ENCODE measurements at places on chromosomes 12 and 14. TPM values are rescaled to one million over a fixed set of nuclear protein-coding genes. Genes with fewer than 3 reads are reported as not detected.
A peak's percentile ranks its signal among the peaks of the same experiment; 100 is the strongest.

DNA sequence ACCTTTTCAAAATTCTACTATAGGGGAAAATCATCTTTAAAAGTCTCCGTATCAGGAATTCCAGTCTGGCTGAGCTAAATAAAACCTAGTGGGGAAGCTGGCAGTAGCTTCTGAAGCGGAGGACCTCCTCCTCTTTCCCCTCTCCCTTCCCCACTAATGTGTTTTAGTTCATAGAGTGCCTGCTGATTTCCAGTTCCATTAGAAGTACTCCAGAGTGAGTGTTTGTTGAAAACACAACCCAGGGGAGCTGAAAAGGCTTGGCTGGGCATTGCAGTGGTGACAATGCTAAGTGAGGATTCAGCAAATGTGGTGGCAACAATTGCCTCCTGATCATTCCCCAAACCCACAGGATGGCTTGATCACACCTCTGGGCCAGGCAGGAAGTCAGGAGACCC is 144.2 kb upstream of the FRMD6 start:
- DNase-seq, result no peak
- H3K4me1 ChIP-seq, result no peaks in the 10 kb centered on the region
- no peak overlapping the region for H3K4me3 ChIP-seq
- no peaks in the 10 kb centered on the region for H3K36me3 ChIP-seq

DNA sequence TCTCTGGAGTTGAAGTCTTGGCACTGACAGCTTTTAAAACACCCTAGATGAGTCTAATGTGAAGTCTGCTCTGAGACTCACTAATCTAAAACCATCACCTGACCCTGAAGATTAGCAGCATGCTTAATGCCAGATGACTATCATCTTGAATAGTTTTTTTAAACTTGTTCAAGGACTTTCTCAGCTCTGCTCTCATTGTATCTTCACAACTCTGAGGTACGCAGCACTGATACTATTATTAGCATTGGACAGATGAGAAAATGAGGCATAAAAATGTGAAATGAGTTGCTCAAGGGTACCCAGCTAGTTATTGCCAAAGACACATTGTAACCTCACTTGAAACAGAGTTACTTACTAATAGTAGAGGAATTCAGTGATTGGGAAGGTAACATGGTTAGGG is 4.8 kb downstream of the SLC38A1 start:
- DNase-seq, result no peak
- H3K4me1 ChIP-seq, result peaks cover 5% of the 10 kb centered on the region
- H3K27ac ChIP-seq, result no peak overlapping the region
- peaks cover 17% of the 10 kb centered on the region for H3K27me3 ChIP-seq
- no peaks in the 10 kb centered on the region for H3K36me3 ChIP-seq
- no peak overlapping the region for H3K4me3 ChIP-seq

GRCh38 chr12:54749191-54749818 is 101.1 kb upstream of the DCD start:
- H3K4me1 ChIP-seq, result no peaks in the 10 kb centered on the region
- no peaks in the 10 kb centered on the region for H3K27me3 ChIP-seq
- peak; percentile 57 for DNase-seq

DNA sequence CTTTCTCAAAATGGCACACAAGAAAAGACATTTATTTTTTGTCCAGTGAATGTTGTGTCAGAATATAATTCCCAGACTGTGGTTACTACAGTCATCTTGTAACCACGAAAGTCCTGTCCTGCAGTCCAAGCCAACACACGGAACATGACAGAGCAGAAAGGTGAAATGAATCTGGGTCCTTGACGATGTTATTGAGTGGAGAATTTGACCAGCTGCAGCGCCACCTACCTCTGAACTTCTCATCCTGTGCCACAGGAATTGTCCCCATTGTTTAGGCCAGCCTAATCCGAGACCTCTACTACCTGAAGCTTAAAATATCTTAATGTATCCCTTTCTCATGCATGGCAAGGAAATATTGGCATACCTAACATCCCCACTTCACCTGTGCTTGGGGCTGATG is 64.1 kb upstream of the OTX2 start:
- no peaks in the 10 kb centered on the region for H3K4me1 ChIP-seq
- no peak overlapping the region for H3K27ac ChIP-seq
- no peaks in the 10 kb centered on the region for H3K36me3 ChIP-seq
- H3K4me3 ChIP-seq, result no peak overlapping the region
- peak; percentile 53 for DNase-seq

DNA sequence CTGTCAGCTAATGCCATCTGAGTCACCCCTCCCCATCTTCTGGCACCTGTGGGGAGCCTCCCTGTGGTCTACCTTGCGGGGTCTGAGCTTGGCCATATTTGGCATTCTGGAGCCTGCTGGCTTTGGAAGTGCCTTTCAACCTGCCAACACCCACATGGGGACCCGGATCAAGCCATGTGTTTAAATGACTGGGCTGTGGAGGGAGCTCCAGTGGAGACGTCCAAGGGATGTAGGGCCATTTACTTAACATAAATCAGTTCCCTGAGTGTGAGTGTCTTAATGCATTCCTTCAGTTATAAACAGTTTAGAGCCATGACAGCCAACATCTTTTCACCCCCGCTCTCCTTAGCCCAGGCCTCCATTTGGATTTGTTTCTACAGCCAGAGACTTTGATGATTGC is 22.0 kb downstream of the CACNA1C start:
- no peak for DNase-seq
- no peak overlapping the region for H3K27ac ChIP-seq
- no peaks in the 10 kb centered on the region for H3K27me3 ChIP-seq
- no peaks in the 10 kb centered on the region for H3K36me3 ChIP-seq
- H3K4me1 ChIP-seq, result no peaks in the 10 kb centered on the region

- H3K4me1 ChIP-seq, result no peaks in the 10 kb centered on the region
- no peak overlapping the region for H3K27ac ChIP-seq
- H3K27me3 ChIP-seq, result no peaks in the 10 kb centered on the region
- H3K36me3 ChIP-seq, result no peaks in the 10 kb centered on the region
- no peak overlapping the region for H3K4me3 ChIP-seq
- no peak for DNase-seq
Observed at GRCh38 chr12:127170226-127171180, 1096.5 kb upstream of the TMEM132C start.

DNA sequence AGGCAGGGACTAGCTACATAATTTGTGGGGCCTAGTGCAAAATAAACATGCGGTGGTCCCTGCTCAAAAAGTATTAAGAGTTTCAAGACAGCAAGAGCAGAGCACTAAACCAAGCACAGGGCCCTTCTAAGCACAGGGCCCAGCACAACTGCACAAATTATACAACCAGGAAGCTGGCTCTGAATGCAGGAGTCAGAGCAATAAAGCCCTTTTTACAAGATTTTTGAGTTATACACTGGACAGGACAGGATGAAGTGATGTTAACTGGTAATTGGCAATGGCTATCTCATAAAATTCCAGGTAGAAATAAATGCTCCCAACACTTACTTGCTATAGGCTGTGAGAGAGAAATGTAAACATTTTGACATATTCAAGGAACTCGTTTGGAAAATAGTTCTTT is 86.2 kb upstream of the GPHB5 start:
- H3K27ac ChIP-seq, result no peak overlapping the region
- DNase-seq, result no peak
- H3K4me3 ChIP-seq, result no peak overlapping the region
- peaks cover 2% of the 10 kb centered on the region for H3K36me3 ChIP-seq

DNA sequence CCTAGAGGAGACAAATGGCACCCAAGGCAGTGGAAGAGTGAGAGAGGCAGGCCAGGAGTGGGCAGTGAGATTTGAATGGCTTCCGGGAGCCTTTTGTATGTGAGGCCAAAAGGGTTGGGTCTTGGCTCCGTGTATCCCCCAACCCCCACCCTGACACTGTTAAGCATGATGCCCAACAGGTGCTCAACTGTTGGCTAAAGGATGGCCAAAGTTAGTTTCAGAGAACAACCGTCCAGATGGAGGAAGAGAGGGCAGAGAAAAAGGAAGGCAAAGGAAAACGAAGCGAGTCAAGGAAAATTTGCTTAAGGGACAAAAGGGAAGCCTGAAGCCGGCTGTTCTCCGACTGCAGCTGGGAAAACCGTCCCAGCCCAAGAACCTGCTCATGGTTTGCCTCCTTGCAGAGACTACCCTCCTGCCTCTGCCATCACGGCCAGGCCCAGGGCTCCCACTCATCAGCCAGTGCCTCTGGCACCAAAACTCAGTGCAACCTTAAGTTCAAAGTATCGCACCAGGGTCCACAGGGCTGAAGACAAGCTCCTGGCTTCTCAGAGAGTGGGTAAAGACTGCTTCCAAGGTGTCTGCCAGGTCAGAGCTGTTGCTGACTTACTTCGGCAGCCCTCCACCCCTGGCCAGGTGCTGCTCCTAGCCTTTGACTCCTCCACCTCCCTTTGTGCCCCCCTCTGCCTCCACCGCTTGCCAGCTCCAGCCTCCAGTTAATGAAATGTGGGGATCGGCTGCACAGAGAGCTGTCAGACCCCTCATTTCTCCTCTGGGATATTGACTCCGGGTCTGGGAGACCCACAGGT is 4.2 kb upstream of the C1QL4 start:
- no peak overlapping the region for H3K4me3 ChIP-seq
- DNase-seq, result peak; percentile 16
- no peak overlapping the region for H3K27ac ChIP-seq
- H3K36me3 ChIP-seq, result no peaks in the 10 kb centered on the region

DNA sequence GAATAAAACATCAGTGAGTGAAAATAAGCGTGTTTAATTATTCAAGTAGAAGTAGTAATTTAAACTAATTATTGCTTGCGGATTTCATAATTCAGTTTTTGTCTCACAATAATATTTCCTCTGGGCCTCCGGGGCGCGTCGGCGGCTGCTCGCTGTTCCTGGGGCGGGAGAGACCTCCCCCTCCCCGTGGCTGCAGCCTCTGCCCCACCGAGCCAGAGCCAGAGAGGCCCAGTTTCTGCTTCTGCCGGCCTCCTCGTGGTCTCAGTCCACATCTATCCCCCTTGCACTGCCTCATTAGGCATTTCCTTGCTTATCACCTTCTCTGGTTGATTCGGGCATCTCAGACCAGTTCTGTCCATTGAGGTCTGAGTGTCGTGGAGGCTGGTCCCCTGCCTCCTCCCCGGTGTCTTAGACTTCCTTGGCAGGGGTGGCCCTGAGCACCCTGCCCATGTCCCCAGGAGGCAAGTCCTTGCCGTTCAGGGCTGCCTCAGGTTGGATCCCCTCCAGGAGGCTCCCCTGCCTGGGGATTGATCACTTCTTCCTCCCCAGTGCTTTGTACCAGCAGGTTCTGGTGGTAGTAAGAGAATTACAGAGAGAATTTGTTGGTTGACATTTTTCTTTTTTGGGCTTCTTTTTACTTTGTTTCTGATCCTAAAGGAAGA is 78.0 kb downstream of the SLC25A47 start:
- DNase-seq, result no peak
- no peak overlapping the region for H3K4me3 ChIP-seq
- H3K27ac ChIP-seq, result no peak overlapping the region
- peaks cover 3% of the 10 kb centered on the region for H3K4me1 ChIP-seq

GRCh38 chr14:72254937-72255472 is 322.8 kb downstream of the RGS6 start:
- no peaks in the 10 kb centered on the region for H3K27me3 ChIP-seq
- no peak for DNase-seq
- H3K27ac ChIP-seq, result no peak overlapping the region
- H3K4me3 ChIP-seq, result no peak overlapping the region
- H3K36me3 ChIP-seq, result no peaks in the 10 kb centered on the region

GRCh38 chr12:58564721-58565120 is 355.6 kb downstream of the LRIG3 start:
- no peaks in the 10 kb centered on the region for H3K27me3 ChIP-seq
- H3K4me1 ChIP-seq, result no peaks in the 10 kb centered on the region
- DNase-seq, result no peak
- H3K36me3 ChIP-seq, result no peaks in the 10 kb centered on the region

DNA sequence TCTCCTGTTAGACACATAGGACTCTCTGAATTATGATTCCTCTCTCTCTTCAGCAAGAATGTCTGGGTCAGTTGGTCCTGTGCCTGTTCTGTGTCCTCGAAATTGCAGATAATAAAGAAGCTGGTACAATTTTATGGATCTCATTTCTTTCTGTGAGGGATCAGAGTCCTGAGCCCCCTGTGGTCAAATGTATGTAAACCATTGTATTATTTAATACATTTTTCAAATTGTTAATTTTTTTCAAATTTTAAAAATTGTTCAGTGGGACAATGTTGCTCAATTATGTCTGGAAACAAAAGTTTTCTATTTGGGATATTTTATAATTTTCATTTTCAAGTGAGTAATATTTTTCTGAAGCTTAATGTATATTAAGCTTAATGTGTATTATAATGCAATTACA is 513.5 kb downstream of the CCER1 start:
- H3K27me3 ChIP-seq, result no peaks in the 10 kb centered on the region
- no peak for DNase-seq
- H3K4me1 ChIP-seq, result no peaks in the 10 kb centered on the region
- no peak overlapping the region for H3K27ac ChIP-seq
- H3K4me3 ChIP-seq, result no peak overlapping the region

DNA sequence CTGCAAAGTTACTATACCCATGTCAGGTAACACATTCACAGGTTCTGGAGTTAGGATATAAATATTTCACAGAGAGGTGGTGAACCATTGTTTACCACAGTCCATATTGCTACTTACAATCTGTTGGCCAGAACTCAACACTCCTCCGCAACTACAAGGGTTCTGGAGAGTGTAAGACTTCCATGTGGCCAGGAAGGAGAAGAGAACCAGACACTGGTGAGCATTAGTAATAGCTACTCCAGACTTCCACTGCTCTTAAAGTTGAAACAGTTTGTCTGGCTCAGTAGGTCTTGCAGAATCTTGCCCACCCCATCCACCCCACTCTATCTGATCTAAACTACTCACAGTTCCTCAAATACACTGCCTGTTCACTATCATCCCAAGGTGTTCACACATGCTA is 369.6 kb downstream of the DUSP6 start:
- no peaks in the 10 kb centered on the region for H3K4me1 ChIP-seq
- DNase-seq, result no peak
- no peak overlapping the region for H3K4me3 ChIP-seq
- no peaks in the 10 kb centered on the region for H3K36me3 ChIP-seq
- no peak overlapping the region for H3K27ac ChIP-seq
- H3K27me3 ChIP-seq, result no peaks in the 10 kb centered on the region

- peaks cover 35% of the 10 kb centered on the region for H3K4me1 ChIP-seq
- no peak overlapping the region for H3K4me3 ChIP-seq
- DNase-seq, result peak; percentile 67
- no peaks in the 10 kb centered on the region for H3K27me3 ChIP-seq
- H3K36me3 ChIP-seq, result peaks cover 5% of the 10 kb centered on the region
Observed at GRCh38 chr14:68782091-68782981, 10.5 kb downstream of the ZFP36L1 start.

DNA sequence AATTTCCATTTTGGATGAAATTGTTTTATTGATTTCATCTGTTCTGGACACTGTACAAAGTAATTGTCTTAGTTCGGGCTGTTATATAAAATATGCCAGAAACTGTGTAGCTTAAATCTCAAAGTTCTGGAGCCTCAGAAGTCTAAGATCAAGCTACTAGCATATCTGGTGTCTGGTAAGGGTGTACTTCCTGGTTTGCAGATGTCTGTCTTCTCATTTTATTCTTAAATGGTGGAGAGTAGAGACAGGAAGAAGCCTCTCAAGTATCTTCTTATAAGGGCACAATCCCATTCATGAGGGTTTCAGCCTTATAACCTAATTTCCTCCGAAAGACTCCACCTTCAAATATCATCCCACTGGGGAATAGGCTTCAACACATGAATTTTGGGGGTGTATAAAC is 51.3 kb downstream of the MON2 start:
- no peak for DNase-seq
- no peak overlapping the region for H3K4me3 ChIP-seq
- H3K27ac ChIP-seq, result no peak overlapping the region
- peaks cover 3% of the 10 kb centered on the region for H3K4me1 ChIP-seq
- H3K27me3 ChIP-seq, result no peaks in the 10 kb centered on the region
- H3K36me3 ChIP-seq, result no peaks in the 10 kb centered on the region

The PCBP2 gene
- 446 TPM for polyA plus RNA-seq

The TUBA1A gene
- 9.8 TPM for polyA plus RNA-seq

The GSC gene
- not detected for polyA plus RNA-seq

The STAC3 gene
- polyA plus RNA-seq, result 1.1 TPM
